CD8-positive, alpha-beta memory T cell (primary cell): ENCODE measurements at places on chromosomes 3 and 15.

DNA sequence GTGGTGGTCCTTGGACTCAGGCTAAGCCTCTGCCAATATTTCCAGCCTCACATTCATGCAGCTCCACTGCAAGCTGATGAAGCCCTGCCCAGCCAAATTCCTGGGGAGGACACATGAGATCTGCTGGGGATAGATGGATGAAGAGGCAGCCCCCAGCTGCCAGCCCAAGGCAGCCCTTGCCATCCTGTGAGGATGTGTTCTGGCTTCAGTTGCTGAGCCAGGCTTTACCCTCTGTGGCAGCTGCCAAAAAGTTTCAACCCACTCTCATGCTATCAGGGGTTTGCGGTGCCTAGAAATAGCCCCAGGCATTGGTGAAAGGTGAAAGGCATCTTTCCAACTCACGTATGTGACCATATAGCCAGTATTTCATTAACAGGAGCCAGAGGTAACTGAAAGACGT lies 37.6 kb downstream of the C2CD4A start:
- DNase-seq, result no peak

- DNase-seq, result no peak
Measured at GRCh38 chr3:60399861-60400845, 851.1 kb downstream of the FHIT start.

DNA sequence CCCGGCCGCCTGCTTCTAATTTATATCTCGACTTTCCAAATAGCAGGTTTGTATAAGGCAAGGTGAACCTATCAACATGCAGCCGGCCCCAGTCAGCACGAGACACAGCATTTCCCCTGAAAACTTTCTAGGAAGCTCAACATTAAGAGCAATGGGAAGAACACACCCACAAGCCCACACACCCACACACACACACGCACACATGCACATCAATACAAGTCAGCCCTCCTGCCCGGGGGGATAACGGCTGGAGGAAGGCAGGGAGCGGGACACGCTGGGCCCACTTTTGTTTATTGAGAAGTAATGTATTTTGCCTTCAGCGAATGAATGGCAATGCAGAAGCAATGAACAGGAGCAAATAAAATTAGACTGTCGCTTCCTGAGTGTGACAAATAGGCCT lies 83.5 kb downstream of the PCSK6 start:
- DNase-seq, result no peak

- no peak for DNase-seq
Measured at GRCh38 chr3:126932188-126932931, 50.6 kb upstream of the PLXNA1 start.

DNA sequence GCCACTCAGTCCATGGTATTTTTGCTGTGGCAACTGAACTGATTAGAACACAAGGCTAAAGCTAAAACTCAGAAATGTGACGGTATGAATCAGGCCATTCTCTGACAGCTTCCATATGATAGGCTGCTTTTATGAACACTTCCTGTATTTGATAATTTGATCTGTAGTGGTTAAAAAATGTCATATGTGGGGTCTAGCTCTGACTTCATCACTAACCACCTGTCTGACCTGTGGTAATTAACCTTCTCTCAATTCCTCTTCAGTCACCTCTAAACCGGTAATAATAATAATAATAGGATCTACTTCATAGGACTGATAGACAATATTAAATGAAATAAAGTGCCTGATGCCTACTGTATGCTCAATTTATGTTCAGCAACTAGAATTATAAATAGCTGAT lies 223.2 kb downstream of the MBNL1 start:
- no peak for DNase-seq
